ENCODE measurements at places on chromosomes 13 and 19. TPM values are rescaled to one million over a fixed set of nuclear protein-coding genes. Genes with fewer than 3 reads are reported as not detected.

DNA sequence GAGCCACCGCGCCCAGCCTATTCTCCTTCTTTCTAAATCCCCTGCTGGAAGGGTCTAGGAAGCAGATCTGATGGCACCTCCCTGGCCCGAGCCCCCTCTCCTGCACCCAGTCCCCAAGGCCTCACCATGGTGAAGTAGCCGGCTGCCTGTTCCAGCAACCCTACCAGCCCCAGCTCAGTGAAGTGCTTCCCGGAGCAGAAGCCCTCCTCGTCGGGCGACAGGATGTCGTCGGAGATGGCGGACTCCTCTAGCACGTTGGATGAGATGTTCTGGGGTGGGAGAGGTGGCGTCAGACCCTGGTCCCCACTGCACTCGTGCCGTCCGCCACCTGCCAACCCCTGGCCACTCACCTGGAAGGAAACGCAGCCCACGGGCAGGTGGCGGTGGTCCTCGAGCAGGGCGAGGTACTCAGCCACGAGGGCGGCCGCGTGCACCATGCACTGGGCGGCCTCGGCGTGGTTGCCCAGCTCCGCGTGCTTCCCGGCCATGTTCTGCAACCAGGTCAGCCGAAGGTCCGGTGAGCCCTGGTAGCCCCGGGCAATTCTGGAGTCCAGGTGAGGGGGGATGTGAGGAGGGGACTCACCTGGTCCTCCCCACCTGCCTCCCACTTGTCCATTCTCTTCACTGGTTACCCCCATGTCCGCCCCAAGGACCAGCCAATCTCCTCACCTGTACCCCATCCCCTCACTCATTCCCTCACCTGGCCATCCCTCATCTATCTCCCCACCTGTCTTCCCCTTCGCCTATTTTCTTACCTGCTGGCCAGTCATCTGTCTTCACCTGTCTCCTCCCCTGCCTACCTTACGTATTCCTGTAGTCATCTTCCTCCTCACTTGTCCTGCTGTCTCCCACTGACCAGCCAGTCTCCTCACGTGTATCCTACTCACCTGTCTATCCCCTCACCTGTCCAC, 11.5 kb upstream of the KANK2 start:
- no peak for DNase-seq
- no peaks in the 10 kb centered on the region for H3K27me3 ChIP-seq
- H3K36me3 ChIP-seq = peaks cover 33% of the 10 kb centered on the region

- H3K27ac ChIP-seq = no peak overlapping the region
- no peaks in the 10 kb centered on the region for H3K27me3 ChIP-seq
- H3K4me3 ChIP-seq = no peak overlapping the region
- no peak for DNase-seq
These were observed 6.0 kb upstream of the BSG start for GRCh38 chr19:566403-566802.

DNA sequence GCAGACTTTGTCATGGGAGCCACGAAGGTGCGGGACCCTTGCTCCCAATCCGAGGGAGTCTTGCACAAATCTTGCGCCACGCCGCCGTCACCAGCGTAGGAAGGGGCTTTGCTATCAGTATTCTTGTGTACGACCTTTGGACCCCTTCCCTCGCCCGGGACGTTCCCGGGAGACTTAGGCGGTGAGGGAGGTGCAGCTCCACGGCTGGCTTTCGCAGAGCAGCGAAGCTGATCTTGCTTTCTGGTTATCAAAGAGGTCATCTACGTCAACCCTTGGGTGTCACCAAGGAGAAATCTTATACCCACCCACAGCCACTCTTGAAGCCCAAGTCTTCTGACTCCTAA, 583 bp downstream of the TECR start:
- no peaks in the 10 kb centered on the region for H3K27me3 ChIP-seq
- no peaks in the 10 kb centered on the region for H3K36me3 ChIP-seq
- H3K4me1 ChIP-seq = peaks cover 19% of the 10 kb centered on the region
- peak overlapping the region; percentile 87 for H3K4me3 ChIP-seq
- no peak for DNase-seq

- H3K27ac ChIP-seq = peak overlapping the region; percentile 54
- peaks cover 49% of the 10 kb centered on the region for H3K4me1 ChIP-seq
- H3K4me3 ChIP-seq = no peak overlapping the region
- peak; percentile 17 for DNase-seq
- no peaks in the 10 kb centered on the region for H3K27me3 ChIP-seq
These were observed 134.1 kb downstream of the LACC1 start for GRCh38 chr13:44013758-44014291.

The MAP4K1 gene
- 2.0 TPM for total RNA-seq

The EMP3 gene
- 44.2 TPM for total RNA-seq
